ENCODE measurements at places on chromosomes 2 and 18.

GRCh38 chr2:101899871-101900270 is 91.9 kb upstream of the IL1R2 start:
- no peak for DNase-seq

- no peak for DNase-seq
Observed at GRCh38 chr2:197710424-197711042, 5.4 kb downstream of the MARS2 start.

GRCh38 chr2:18829976-18830375 is 240.6 kb upstream of the NT5C1B start:
- no peak for DNase-seq

DNA sequence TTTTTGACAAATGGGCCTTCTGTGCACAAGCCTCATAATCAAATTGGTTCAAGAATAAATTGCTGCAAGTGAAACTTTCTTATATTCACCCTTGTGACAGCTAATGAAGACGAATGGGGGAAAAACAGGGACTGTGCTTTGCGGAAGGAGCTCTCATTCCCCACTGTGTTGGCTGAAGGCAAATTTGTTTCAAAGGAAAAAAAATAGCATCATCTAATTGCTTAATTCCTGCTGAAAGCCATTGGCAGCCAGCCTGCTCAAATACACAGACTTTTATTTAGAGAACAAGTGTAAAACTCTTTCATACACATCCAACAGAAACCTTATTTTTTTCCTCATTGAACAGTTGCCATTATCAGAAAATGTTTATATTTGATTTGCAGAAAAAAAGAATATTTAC is 172.3 kb downstream of the ARL6IP6 start:
- DNase-seq = no peak

GRCh38 chr2:232431705-232432590 is 24.0 kb upstream of the ALPI start:
- no peak for DNase-seq

DNA sequence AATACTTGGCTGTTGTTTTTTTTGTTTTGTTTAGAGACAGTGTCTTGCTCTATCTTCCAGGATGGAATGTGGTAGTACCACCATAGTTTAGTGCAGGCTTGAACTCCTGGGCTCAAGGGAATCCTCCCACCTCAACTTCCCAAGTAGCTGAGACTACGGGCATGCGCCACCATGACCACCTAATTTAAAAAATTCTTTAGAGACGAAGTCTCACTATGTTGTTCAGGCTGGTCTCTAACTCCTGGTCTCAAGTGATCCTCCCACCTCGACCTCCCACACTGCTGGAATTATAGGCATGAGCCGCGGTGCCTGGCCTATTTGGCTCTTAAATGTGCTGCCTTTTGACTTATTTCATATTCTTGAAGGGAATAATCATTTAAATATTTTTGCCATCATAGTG is 60.1 kb downstream of the PTPN4 start:
- no peak for DNase-seq

All from lung (tissue), 17 donors.